HuH-7 (cell line): ENCODE measurements at places on chromosomes 5 and 9.

DNA sequence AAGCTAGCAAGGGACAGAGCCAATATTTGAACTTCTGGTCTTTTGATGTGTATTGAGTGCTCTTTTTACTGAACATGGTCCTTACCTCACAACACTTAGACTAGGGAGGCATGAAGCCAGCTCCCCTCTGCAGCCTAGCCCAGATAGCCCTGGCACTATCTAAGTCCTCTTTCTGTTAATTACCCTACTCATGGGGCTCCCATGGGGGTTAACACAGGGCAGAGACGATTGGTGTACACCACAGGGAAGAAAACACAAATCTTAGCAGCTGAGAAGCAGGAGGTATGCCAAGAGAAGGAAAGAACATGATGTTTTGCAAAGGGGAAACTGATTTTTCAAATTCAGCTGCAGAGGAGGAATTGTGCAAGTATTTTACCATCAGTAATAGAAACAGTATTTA is 383.8 kb downstream of the TMEM232 start:
- no peak for DNase-seq

- DNase-seq, result no peak
Measured at GRCh38 chr5:60851626-60852025, 7.6 kb upstream of the ELOVL7 start.

- DNase-seq, result no peak
Measured at GRCh38 chr5:148815086-148815485, 11.3 kb upstream of the ADRB2 start.

DNA sequence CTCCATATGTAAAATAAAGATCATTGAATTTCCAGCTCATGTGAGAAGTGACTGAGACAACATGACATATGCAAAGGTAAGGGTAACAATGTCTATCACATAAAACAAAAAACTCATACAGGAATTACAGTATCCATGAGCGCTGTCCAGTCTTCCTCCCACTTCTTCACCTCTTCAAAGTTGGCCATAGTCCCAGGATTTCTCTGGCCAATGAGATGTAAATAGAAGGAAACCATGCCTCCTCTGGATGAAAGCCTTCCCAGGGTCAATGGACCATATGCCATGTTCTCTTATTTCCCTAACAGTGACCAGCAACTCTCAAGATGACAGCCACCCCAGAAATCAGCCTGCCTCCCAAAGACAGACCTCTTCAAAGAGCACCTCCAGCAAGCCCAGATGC is 75.5 kb downstream of the SEMA5A start:
- no peak for DNase-seq

DNA sequence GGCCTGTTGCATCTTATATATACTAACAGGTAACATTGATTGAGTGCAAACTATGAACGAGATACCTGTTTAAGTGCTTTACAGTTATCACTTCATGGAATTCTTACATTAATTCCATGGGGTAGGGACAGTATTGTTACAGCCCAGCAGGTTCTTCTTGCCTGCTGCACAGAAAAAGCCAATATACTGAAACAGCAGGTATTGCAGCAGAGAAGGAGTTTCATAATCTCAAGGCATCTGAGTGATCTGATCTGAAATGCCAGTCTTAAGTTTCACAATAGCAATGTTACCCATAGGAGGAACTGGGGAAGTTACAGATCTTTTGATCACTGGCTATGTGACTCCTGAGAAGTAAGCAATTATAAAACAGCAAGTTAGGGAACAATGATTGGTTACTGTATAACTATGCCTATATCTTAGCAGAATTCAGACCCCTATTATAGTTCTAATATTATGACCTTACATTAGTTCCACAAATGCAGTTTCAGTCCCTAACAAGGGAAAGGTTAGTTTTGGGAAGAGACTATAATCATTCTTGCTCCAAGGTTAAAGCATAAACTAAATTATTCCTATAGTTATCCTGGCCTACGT is 126.5 kb upstream of the BNC2 start:
- no peak for DNase-seq

DNA sequence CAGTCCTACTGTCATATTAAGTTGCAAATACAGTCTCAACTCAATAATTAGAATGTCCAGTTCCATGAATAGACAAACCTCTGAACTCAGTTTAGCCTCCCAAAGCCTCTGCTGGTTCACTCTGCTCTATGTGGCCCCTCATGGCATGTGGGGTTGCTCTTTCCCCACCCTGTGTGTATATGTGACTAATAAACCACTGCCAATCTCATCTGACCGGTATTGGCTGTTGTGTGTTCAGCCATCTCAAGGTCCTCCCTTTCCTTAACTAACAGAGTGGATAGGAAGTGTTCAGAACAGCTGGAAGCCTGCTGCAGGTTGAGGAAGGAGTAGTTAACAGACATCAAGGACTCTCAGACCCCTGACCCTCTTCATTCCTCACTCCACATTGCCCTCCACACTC is 55.3 kb downstream of the IL33 start:
- DNase-seq, result no peak

- peak; percentile 14 for DNase-seq
Measured at GRCh38 chr5:38207343-38207742, 51.0 kb upstream of the EGFLAM start.

DNA sequence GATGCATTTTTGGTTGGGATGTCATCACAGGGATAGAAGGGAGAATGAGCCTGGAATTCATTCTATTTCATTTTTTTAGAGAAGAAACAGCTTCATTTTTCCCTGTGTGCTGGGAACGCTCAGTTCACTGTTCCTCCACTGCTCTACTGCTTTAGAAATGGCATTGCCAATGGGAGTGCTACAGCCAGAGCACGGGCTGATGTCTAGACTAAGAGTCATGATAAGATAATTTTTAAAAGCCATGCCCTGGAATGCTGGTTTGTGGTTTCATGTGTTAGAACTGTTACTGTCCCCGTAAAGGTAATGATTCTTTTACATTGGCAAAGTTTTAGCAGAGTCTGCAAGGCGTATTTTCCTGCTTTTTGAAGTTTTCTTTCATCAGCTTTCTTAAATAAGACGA is 119.6 kb downstream of the SEMA6A start:
- no peak for DNase-seq

DNA sequence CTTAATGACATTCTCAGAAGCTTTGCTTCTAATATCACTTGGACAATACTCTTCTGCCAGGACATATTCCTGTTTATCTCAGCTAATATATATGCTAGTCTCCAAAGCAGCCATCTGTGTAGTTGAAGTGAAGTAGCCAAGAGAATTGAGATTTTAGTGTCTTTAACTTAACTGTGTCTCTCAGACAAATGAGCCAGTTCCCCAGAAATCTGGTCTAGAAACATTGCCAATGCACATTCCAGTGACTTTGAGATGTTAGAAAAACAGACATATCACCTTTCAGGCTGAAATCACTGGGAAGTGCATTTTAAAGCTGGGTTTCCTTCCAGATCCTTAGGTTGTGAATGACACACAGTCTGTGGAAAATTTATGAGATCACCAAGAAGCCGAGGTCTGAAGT is 114.6 kb downstream of the MTX3 start:
- no peak for DNase-seq

GRCh38 chr5:120734033-120734432 is 269.9 kb downstream of the PRR16 start:
- DNase-seq, result no peak

- DNase-seq, result no peak
Measured at GRCh38 chr5:180487556-180487955, 6.6 kb upstream of the CNOT6 start.

DNA sequence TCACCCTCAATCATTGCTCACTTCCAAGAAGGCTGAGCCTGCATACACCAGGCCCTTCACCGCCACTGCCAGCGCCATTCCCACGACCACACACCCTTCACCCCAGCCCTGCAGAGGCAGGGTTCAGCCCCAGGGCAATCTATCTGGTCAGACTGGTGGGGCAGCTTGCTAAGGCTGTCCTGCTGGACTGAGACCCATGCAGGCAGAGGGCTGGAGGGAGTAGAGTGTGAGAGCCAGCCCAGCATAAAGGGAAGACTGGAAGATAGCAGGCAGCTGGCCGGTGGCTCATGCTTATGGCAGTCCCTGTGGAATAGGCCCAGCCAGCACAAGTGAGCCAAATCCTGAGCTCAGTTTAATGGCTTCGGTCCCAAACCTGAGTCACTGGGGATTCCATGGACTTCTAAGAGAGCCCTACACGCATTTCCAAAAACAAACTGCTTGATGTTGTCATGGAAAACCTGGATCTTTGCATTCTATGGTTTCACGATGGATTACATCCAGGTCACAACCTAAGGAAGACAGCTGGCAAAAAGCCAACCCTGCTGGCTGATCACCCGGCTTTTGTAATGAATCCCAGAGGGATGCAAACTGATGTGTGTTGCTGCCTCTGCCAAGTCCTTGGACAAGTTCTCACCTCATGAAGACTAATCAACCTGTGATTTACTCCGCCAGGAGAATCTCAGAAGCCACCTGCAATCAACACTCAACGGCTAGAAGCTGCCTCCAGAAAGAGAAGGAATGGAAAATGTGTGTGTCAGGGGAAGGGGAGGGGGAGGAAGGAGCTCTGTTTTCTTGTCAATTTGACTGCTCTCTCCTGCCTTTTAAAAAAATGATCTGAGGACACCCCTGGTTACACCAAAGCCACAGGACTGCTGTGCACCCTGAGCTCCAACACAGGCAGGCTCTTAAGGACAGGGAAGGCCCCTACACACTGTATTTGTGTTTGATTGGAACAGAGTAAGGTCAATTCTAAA is 143.6 kb downstream of the LHFPL2 start:
- DNase-seq, result no peak

- DNase-seq, result no peak
Measured at GRCh38 chr5:76180814-76181805, 97.9 kb downstream of the SV2C start.

- DNase-seq, result peak; percentile 36
Measured at GRCh38 chr9:87613265-87614111, 112.4 kb upstream of the CTSL start.

DNA sequence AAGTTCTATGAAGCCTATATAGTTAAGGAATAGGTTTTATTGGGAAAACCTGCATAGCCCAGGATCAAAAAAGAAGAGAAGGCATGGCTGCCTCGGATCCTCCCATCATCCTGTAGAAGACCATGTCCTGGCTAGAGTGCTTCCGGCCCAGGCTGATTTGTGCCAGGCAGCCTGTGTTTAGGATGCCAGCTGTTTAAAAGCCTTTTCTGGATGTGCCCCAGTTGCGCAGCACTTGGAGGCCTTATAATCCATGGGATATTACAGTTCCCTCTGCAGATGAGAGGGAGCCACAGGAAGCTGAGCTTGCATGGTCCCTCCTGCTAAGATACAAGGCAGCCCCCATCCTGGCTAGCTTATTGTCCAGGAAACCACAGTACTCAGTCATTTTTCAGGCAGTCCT is 97.9 kb downstream of the CHSY3 start:
- no peak for DNase-seq

- DNase-seq, result peak; percentile 72
Measured at GRCh38 chr9:135783540-135784245, 81.7 kb downstream of the KCNT1 start.

GRCh38 chr5:59449905-59450644 is 443.5 kb downstream of the PDE4D start:
- peak; percentile 5 for DNase-seq

- no peak for DNase-seq
Measured at GRCh38 chr5:94632024-94632423, 13.6 kb downstream of the SLF1 start.

- DNase-seq, result no peak
Measured at GRCh38 chr9:33151007-33151557, 16.1 kb downstream of the B4GALT1 start.

GRCh38 chr5:55894135-55894534 is 43.0 kb downstream of the IL31RA start:
- DNase-seq, result no peak

DNA sequence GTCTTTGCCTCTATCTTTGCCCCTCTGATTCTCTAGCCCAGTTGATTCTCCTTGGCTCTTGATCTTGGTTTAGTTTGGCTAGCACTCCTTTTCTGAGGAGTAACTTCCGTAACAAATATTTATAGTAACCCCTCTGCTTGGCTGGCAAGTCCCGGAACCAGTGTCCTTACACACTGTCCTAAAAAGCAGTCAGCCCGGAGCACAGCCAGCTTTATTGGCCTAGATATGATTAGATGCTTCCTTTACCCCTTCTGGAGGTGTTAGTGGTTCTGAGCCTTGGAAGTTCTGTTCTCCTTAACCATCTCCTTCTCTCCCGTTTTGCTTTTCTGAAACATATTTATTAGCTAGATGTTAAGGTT is 17.0 kb upstream of the MSMP start:
- no peak for DNase-seq

DNA sequence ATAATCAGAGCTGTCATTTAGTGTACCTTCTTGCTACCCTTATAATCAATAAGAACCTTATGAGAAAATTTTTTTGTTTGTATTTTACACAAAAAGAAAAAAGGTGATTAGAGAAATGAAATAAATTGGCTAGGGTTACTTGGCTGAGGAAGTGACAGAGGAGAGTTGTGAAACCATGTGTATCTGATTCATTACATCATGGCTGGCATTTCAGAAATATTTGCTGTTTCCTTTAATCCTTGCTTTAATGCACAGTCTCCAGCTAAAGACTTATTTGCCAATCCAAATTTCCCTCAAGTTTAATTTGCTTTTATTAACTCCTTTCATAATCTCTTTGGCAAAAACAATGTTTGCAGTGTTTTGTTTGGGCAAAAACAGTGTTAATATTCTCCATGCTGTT is 543.1 kb downstream of the KIF4B start:
- DNase-seq, result no peak

DNA sequence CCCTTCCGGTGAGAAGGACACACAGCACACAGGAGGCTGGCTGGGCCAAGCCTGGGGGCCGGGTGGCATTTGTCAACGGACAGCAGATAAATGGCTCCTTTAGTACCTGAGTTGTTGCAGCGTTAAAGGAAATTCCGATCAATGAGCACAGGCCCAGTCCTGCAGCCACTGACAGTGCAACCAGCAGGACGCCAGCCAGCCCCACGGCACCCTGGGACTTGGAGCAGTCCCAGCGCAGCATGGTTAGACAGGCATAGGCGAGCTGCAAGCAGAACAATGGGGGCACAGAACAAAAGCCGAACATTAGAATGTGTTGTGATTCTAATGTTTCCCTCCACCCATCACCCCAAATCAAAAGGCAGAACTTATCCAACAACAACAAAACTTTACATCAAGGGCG is 39.3 kb downstream of the PTCH1 start:
- DNase-seq, result no peak

GRCh38 chr5:151483647-151484046 is 36.2 kb downstream of the SLC36A1 start:
- DNase-seq, result no peak

GRCh38 chr5:138824516-138824915 is 50.6 kb downstream of the LRRTM2 start:
- DNase-seq, result no peak

- DNase-seq, result no peak
Measured at GRCh38 chr9:93126151-93126781, 7.8 kb downstream of the NINJ1 start.

- no peak for DNase-seq
Measured at GRCh38 chr5:169009123-169009522, 291.8 kb downstream of the SLIT3 start.

- no peak for DNase-seq
Measured at GRCh38 chr9:122076117-122076516, 17.0 kb downstream of the TTLL11 start.
